ENCODE measurements at places on chromosomes 2 and 18.

- DNase-seq = no peak
These were observed 352.6 kb upstream of the DLGAP1 start for GRCh38 chr18:4807604-4808293.

- DNase-seq = no peak
These were observed 262.7 kb upstream of the SPHKAP start for GRCh38 chr2:228444161-228444560.

DNA sequence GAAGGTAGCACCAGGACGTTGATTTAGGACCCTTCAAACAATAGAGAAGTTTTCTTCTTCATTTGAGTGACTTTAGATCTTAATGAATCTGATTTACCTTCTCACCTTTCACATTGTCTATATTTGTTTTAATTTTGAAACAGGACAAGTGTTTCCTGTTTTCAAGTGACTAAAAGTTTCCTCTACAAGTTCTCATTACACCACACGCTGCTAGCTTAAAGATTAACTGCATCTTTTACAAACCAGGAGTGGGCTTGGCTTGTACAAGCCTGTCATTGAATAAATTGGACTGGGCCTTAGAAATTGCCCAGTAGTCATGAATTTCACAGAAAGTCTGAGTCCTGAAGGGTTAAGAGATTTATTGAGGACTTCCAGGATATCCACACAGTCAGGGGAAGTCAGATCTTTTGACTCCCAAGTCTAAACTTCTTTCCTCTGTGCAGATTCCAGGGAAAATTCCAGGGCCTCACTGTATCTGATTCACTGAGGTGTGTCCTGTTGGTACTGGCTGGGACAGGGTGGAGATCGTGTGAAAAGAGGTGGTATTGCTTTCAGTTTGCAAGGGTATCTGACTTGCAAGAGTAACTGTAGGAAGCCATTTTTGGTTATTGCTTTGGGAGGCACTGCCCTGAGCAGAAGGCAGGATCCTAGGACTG is 3.4 kb downstream of the SGPP2 start:
- DNase-seq = no peak

DNA sequence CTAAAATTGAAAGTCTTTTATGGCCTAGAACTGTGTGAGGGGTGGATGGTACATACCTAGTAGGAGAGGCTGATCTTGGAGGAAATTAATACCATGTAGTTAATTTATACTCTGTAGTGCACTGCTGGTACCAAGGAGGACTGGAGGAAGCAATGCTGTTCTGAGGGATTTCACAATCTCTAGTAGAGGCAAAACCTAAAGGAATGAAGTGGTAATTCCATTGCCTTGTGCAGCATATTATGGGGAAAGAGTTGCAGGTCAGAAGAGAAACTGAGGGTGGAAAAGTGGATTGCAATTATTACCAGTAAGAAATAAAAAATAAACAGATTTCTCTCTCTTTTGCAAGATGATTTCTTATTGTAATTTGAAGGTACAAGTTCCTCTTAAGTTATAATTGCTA is 2.2 kb downstream of the ABI2 start:
- no peak for DNase-seq

- DNase-seq = no peak
These were observed 224.4 kb upstream of the APCDD1 start for GRCh38 chr18:10230072-10230471.

GRCh38 chr2:144520756-144521487 is 1.0 kb upstream of the ZEB2 start:
- DNase-seq = no peak

DNA sequence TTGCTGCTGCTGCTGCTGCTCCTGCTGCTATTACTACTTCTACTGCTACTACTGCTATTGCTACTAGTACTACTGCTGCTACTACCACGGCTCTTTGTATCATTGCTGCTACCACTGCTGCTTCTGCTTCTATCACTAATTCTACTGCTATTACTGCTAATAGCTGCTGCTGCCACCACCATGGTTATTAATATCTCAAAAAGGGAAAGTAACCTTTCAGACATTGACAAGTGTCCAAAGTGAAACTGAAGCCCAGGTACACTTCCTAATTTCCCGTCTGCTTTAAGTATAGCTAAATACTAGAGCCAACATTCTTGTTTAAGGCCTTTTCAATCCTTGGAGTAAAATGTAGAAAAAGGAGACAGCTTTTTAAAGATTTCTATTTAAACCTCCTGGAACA is 45.4 kb upstream of the EHBP1 start:
- no peak for DNase-seq

DNA sequence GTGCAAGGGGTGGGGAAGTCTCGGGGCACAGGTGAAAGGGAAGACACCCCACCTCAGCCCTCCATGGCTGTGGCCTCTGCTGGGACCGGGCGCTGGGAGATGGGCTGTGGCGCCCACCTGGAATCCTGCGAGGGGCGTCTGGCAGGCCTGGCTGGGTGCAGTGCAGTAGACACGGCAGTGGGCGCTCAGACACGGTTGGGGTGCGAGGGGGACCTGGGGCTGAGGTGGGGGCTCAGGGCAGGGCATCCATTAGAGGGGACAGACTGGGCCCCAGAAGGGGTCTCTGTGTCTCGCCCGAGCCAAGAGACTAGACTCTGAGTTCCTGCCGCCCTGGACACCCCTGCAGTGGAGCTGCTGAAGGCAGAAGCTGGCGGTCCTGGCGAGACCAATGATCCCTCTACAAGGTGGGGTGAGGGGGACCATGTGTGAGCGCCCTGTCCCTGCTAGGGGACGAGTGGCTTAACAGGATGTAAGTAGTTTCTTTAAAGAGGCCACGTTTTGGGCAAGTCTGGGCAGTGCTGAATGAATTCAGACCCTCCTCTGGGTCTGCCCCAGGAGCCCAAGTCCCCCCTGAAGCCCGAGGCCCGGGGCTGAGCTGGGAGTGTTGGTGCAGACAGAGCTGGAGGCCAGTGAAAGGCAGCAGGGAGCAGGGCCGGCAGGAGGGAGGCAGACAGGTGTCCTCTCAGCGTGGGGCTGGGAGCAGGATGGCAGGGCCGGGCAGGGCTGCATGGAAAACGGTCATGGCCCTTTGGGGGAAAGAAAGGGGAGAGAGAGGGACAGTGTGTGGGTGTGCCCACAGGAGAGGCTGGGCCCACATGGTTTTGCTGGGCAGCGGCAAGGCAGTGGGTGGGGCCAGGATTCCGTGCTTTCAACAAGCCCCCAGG is 57.2 kb downstream of the HS6ST1 start:
- no peak for DNase-seq

All from activated naive CD4-positive, alpha-beta T cell (primary cell).